ENCODE measurements at places on chromosomes 1 and 21.

DNA sequence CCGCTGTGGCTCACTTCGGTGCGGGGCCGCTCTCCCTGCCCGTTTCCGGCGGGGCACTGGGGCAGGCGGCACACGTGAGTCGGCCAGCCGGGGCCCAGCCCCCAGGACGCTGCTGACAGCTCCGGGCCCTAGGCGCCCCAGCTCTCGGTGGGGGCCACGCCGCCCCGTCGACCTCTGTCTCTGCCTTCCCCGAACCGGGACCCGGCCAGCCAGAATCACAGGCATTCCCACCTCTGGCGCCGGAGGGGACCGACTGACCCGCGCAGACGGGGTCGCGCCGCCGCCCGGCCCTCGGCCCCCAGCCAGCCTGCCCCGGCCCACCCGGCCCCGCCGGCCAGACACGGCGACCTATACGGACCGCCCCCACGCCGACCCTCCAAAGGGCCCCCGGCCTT is 755 bp downstream of the SCMH1 start:
- DNase-seq = peak; percentile 36

GRCh38 chr1:51990478-51990965 is at the start of gene RAB3B:
Gene RAB3B, minus strand, starts transcription at chr1:51990700. Its CDS starts 13,583 bp downstream, at chr1:51977117.
- DNase-seq = peak; percentile 81

- DNase-seq = no peak
Observed at GRCh38 chr1:180218806-180219765, 11.0 kb upstream of the LHX4 start.

GRCh38 chr1:229862017-229862774 is 204.8 kb upstream of the GALNT2 start:
- DNase-seq = no peak

GRCh38 chr1:224724566-224724965 is 108.4 kb downstream of the CNIH3 start:
- no peak for DNase-seq
